ENCODE measurements at places on chromosomes 1 and 21.

- DNase-seq, result no peak
Observed at GRCh38 chr1:112563341-112563740, 54.6 kb downstream of the WNT2B start.

- no peak for DNase-seq
Observed at GRCh38 chr1:56285554-56286402, 293.6 kb downstream of the PLPP3 start.

DNA sequence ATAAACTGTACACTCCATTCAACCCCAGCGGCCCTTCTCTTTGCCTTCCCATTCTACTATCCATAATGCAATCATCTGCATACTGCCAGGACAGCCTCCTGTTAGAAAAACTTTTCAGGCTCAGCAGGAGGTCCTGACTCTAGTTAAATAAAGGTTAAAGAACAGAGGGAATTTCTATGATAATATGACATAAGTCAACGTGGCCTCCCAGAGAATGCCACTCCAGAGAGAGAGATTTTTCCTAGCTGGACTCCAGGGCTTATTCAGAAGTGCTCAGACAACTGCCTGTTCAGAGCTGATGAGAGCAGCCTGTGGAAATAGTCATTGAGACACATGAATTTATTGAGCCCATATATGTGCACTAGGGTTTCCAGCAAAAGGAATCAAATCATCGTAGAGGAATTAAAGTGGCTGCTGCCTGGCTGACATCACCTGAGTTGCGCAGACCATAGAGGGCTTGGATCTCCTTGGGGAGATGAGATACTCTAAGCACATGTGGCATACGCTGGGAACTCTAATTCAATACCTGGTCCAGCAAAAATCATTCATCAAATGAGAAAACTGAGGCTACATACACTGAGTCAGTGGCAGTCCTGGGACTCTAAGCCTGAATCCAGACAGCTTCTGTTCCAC lies 736.2 kb downstream of the PTPRU start:
- no peak for DNase-seq

- no peak for DNase-seq
Observed at GRCh38 chr1:28139025-28139712, 37.3 kb downstream of the PTAFR start.

Measured in NCI-H1417 treated with DMSO at 0.1 percent for 48 hours (cell line).